ENCODE measurements at places on chromosomes 5 and 9.

DNA sequence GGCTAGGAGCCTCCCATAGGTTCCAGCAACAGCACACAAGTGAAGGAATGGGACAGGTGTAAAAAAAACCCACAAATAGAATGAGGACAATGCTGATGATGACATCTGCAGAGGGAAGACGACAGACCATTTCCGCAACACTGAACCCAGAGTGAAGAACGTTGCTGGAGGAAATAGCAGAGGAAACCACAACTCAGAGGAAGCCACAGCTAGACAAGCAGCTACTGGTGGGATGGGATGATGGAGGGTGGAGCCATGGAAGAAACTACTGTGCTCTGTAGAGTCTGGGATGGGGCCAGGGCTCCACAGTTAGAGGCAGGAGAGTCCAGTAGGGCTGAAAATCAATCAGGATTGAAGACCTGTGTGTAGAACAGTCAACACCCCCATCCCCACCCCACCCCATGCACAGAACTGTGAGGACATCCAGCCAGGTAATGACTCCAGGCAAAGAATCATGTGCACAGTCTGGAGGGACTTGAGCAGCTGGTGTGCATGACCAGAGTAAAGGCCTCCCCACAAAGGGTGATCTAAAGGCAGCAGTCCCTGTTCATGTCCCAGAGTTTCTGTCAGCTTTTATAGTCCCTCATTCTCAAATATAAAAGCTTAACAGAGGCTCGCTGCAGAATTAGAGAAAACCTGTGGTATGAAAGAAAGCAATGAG, 65.2 kb upstream of the SPIN1 start:
- no peak for DNase-seq

GRCh38 chr5:173823721-173824567, 64.2 kb upstream of the CPEB4 start:
- DNase-seq = no peak

GRCh38 chr9:68457803-68458202, 82.9 kb downstream of the TMEM252 start:
- DNase-seq = no peak

- DNase-seq = peak; percentile 99
Measured at GRCh38 chr9:121921444-121921843, 171.7 kb downstream of the TTLL11 start.

GRCh38 chr5:51618234-51618633, 235.0 kb downstream of the ISL1 start:
- DNase-seq = peak; percentile 23

- no peak for DNase-seq
Measured at GRCh38 chr9:91289244-91289643, 72.5 kb downstream of the AUH start.

GRCh38 chr5:111779922-111780292, 22.9 kb upstream of the NREP start:
- DNase-seq = no peak

Measured in NCI-H524 (cell line).